Activated CD4-positive, CD25-positive, alpha-beta regulatory T cell treated with anti-CD3 and anti-CD28 coated beads, Interleukin-2, amount 50 U/mL, for 72 hours (primary cell): ENCODE measurements at places on chromosomes 2 and 18.

DNA sequence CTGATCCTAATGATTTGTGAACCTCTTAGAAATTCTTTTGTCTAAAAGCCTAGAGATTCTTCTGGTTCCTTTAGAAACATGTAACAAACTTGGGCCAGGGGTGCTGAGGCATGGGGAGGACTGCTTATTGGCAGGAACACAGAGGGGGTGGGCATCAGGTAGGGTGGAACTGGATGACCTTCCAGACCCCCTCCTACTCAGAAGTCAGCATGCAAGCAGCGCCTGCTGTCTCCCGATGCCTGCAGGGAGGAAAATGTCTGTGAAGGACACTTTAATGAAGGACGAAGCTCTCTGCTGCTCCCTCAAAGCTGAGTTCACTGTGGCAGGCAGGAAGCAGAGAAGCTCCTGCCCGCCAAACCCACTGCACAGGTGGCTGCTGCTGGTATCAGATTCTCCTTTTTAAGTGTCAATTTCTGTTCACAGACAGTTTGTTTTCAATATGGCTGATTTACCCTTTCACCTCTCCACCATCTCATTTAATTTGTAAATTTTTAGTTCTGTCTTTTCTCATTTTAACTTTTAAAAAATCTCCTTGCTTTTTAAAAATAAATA is 19.4 kb downstream of the COA5 start:
- no peak for DNase-seq

- no peak for DNase-seq
Measured at GRCh38 chr2:54871457-54872107, 148.1 kb downstream of the EML6 start.

DNA sequence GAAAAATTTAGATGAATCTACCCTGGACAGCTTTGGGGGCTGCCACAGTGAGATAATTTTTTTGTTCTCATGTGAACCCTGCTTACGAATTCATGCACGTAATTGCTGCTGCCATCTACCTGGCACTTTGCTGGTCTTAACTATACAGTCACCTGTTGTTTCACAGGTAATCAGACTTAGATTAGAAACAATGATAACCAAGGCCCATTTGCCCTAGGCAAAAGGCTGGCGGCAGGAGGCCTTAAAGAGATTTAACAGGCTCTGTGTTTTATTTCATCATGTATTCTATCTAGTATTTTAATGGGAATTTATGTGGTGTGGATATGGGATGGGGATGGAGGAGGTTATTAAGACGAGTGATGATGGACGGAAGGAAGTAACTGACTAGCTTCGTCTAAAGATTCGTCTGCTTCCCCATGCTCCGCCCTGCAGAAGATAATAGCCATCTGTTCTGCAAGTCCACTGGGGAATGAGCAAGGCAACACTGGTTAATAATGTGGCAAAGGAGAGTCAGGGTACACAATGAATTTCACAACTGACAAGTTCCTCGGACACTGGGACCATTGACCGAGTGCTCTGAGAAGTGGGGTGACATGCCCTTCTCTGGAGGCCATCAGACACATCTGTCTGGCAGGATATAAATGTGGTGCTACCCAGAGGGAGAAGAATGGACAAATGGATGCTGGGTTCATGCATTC is 291.8 kb upstream of the TNP1 start:
- DNase-seq = no peak

GRCh38 chr2:67322353-67323001 is 74.7 kb upstream of the ETAA1 start:
- no peak for DNase-seq

- no peak for DNase-seq
Measured at GRCh38 chr2:9045595-9045994, 42.1 kb upstream of the MBOAT2 start.

GRCh38 chr2:61419570-61419969 is 51.3 kb downstream of the USP34 start:
- DNase-seq = no peak

DNA sequence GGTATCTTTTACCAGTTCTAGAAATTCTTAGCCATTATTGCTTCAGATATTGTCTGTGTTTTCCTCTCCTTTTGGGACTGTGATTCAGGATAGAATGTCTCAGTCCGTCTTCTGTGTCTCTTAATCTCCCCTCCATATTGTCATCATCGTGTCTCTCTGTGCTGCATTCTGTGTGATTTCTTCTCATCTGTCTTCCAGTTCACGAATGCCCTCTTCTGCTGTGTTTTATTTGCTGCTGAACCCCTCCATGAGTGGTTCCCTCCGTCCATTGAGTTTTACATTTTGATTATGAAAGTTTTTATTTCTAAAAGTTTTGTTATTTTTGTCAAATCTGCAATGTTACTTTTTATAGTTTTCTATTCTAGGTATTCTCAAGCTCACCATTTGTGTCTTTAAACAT is 11.7 kb downstream of the D2HGDH start:
- DNase-seq = no peak

GRCh38 chr2:123563515-123563914 is 461.6 kb upstream of the CNTNAP5 start:
- DNase-seq = no peak

- DNase-seq = no peak
Measured at GRCh38 chr18:62418258-62418657, 93.1 kb downstream of the TNFRSF11A start.
